ENCODE measurements at places on chromosomes 3 and 15.

DNA sequence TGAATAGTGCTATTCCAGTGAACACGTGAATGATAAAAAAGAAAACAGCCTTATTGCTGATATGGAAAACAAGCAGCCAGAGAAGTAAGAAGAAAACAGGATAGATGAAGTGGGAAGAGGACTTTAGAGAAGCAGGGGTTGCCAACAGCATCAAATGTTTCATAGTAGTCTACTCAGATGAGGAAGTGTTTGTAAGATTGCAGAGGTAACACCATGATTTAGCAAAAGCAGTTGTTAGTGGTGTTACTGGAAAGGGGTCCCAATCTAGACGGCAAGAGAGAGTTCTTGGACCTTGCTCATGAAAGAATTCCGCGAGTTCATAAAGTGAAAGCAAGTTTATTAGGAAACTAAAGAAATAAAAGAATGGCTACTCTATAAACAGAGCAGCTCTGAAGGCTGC lies 108.8 kb upstream of the MCTP2 start:
- no peak for DNase-seq

GRCh38 chr3:127787571-127788365 lies 34.5 kb downstream of the MGLL start:
- DNase-seq = no peak

GRCh38 chr3:123508178-123508577 lies 59.3 kb upstream of the ADCY5 start:
- no peak for DNase-seq

DNA sequence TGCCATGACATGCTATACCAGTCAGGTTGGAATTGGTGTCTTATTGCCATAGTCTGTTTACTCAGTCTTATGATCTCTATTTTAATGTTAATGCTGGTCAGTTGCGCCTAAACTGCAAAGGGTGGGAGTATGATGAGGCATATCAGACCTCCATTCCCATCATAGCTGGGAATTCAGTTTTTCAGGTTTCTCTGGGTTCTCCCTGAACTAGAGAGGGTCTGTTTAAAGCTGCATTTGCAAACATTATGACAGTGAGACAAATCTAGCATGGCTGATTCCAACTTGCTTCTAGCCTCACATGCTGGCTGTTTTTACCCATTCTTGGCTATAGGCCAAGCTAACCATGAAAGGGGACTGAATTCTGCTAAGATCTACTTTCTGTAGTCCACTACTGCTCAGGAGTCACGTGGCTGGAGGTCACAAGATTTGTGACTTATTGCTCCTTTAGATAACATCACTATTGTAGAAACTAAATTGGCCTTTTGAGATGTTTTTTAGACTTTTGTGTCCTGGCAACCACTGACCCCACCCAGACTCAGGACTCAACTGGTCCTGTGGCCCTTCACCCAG lies 96.5 kb downstream of the TGFBR2 start:
- DNase-seq = no peak

GRCh38 chr3:129824926-129825541 lies 68.5 kb downstream of the TMCC1 start:
- DNase-seq = peak; percentile 36

DNA sequence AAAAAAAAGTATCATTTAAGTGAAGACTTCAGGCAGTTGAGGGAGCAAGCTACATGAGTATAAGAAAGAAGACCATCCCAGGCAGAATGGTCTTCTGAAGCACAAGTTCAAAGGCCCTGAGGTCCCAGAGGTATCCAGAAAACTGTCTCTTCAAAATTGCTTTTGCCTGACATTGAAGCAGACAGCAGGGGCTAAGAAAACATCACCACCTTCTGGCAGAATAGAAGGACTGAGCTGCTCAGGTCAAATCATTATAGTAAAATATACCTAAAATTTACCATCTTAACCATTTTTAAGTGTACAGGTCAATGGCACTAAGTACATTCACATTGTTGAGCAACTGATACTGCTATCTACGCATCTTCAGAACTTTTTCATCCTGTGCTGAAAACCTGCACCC lies 16.4 kb downstream of the GPR160 start:
- no peak for DNase-seq

- DNase-seq = no peak
Observed at GRCh38 chr15:83081256-83082014, 14.4 kb upstream of the BTBD1 start.

DNA sequence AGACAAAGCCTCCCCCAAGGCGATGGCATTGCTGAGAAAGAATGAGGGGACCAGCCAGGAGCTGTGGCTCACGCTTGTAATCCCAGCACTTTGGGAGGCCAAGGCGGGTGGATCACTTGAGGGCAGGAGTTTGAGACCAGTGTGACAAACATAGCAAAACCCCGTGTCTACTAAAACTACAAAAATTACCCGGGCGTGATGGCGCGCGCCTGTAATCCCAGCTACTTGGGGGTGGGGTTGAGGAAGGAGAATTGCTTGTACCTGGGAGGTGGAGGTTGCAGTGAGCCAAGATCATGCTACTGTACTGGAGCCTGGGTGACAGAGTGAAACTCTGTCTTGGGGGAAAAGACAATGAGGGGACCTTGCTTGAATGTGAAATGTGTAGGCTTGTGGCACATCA lies 402.4 kb upstream of the C2CD4B start:
- no peak for DNase-seq

DNA sequence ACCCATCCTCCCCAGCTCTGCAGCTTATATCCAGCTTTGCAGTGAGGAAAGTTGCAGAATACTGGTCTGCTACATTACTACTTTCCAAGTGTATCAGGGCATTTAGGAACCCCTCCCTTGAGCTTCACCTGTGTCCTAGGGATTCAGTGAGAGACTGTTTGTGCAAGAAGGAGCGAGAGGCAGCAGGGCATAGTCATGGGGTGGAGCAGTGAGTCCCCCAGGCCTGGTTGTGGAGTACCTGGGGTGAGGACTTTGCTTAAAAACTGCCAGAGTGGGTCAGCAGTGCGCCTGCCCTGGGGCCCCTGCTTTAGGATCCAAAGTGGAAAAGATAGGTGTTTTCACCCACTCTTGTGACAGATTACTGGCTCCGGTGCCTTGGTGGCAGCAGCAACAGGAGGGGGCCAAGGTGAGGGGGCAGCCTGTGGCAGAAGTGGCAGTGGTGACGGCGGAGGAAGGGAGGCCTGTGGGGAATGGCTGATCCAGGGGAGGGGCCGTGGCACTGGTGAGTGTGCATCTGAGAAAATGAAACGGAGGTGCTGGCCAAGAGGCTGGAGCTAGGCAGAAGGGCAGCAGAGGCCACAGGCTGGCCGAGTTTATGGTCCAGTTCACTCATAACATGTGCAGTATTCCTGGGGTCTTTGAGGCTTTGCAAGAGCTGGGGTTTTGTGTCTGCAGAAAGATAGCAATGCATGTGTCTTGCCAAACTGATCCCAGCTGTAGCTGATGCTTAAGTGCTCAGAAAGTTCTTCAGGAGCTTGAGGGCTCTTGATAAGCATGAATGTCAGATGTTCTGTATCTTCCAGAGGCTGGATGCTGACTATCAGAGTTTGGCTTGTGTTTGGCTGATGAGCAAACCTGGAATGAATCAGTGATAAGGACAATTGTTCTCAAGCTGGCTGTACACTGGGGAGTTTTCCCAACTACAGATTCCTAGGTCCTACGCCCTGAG lies 43.4 kb downstream of the GOLGA6A start:
- DNase-seq = peak; percentile 36

DNA sequence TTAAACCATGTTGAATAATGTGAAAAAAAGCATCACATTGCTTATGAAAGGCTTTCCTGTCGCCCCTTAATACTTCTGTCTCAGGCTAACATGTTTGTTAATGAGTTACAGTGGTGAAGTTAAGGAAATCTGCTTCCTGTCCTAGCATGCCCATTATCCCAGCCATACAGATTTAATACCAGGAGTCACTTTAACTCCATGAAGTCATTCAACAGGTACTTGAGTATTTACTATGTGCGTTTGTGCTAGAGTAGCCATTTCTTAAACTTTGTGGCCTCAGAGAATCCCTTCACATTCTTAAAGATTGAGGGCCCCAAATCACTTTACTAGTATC lies 10.1 kb upstream of the SETD5 start:
- DNase-seq = no peak

GRCh38 chr3:44206261-44206660 lies 35.4 kb upstream of the TOPAZ1 start:
- no peak for DNase-seq

- DNase-seq = no peak
Observed at GRCh38 chr3:134334901-134335280, 39.4 kb downstream of the AMOTL2 start.

DNA sequence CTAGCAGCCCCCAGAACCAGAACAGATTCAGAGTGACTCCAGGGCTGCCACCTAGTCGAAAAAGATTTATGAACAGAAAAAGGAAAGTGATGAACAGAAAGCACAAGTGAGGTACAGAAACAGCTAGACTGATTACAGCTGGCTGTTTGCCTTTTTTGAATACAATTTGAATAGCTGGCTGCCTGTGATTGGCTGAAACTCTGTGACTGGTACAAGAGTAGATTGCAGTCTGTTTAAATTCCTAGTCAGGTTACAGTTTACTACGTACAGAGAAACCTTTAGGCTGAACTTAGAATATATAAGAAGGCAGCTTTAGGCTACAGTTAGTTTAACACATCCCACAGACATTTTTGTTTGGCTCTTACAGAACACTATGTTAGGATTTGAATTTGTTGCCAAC lies 10.0 kb downstream of the CCDC13 start:
- DNase-seq = no peak

DNA sequence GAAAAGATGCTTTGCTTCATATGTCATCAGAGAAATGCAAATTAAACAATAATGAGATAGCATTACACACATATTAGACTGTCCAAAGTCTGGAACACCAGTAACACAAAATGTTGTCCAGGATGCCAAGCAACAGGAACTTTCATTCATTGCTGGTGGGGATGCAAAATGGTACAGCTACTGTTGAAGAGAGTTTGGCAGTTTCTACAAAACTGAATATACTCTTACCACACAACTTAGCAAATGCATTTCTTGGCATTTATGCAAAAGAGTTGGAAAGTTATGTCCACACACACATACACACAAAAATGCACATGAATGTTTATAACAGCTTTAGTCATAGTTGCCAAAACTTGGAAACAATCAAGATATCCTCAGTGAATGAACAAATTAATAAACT lies 195.2 kb upstream of the MME start:
- DNase-seq = peak; percentile 70

GRCh38 chr15:87577336-87577735 lies 679.2 kb downstream of the NTRK3 start:
- no peak for DNase-seq

GRCh38 chr15:69880571-69881301 lies 217.0 kb downstream of the TLE3 start:
- no peak for DNase-seq

- no peak for DNase-seq
Observed at GRCh38 chr3:188470508-188471130, 316.7 kb downstream of the LPP start.

DNA sequence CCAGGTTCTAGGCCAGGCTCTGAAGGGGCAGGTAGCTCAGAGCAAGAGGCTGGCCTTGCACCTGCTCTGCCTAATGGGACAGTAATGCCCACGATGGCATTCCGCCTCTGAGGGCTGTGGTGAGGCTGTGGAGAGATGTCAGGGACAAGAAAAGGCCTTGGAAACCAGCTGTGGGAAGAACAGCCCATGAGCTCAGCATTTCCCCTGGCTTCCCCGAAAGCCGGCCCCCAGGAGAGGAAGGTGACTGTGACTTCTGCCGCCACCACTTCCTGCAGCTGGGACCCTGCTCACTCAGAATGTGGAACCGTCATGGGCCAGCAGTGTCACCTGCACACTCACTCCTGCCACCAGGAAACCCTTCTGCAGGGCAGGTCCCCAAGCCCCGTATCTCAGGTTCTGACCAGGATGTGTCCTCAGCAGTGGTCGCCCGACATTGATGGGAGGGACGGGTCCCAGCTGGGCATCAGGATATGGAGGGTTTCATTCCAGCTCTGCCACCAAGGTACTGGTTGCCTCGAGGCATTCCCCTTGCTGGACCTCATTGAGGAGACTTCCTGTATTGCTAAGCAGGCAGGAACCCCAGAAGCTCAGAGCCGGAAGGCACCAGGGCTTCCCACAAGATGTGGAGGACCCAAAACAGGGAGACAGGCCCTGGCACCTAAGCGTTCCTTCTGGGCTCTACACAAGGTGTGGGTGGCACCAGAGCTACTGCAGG lies 30.7 kb downstream of the SEMA7A start:
- no peak for DNase-seq

DNA sequence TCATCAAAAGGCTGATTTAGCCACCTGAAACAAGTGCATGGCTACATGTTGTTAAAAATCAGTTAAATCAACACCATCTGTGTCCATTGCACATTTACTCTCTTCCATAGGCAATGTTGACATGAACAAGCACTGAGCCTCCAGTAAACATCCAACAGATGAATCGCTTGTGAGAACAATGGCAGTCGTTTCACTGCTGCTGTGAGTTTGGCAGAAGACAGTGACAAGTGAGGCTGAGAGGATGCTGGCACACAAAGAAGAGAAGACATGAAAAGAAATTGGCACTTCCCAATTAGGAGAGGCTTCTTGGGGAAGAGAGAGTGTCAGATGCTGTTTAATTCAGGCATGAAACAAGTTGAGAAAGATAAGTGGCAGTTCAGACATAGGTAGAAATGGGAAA lies 227.4 kb upstream of the STT3B start:
- DNase-seq = no peak

DNA sequence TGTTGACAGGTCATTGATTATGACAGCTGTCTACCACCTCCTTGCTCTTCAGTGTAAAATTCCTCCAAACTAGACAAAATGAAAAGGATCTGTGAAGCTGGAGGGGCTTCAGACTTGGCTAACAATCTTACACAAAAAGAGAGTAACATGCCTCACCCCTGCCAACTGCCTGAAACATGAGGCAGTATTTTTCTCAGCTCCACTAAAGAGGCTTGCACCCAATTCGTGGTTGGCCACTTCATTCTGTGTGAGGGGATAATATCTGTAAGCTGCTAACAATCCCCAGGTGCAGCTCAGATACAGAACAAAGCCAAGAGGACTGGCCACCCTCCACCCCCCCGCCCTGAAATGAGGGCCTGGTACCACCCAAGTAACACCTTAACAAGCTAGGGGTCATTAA lies 2.8 kb downstream of the MB21D2 start:
- no peak for DNase-seq

DNA sequence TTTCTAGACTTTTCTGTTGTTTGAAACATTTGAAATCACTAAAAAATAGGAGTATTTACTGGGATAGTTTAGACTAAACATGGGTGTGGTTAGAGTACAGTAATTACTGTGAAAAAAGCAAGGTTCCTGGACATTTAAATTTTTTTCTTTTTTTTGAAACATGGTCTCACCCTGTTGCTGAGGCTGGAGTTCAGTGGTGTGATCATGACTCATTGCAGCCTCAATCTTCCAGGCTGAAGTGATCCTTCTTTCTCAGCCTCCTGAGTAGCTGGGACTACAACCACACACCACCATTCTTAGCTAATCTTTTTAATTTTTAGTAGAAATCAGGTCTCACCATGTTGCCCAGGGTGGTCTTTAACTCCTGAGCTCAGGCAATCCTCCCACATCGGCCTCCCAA lies 20.4 kb upstream of the CELF6 start:
- no peak for DNase-seq

DNA sequence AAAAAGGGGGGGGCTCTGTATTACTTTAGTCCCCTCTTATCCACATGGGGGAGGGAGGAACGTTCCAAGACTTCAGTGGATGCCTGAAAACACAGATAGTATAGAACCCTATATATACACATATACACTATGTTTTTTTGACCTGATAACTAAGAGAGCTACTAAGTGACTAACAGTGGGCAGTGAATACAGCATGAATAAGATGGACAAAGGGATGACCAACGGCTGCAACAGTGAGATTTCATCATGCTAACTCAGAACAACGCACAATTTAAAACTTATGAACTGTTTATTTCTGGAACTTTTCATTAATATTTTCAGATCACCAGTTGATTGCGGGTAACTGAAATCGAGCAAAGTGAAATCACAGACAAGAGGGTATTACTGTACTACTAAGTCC lies 7.3 kb downstream of the DCUN1D1 start:
- no peak for DNase-seq

Data from fibroblast of skin of abdomen (primary cell).